Left ventricle myocardium superior (tissue), 1 donor: ENCODE measurements at places on chromosomes 4 and X.
A peak's percentile ranks its signal among the peaks of the same experiment; 100 is the strongest.

DNA sequence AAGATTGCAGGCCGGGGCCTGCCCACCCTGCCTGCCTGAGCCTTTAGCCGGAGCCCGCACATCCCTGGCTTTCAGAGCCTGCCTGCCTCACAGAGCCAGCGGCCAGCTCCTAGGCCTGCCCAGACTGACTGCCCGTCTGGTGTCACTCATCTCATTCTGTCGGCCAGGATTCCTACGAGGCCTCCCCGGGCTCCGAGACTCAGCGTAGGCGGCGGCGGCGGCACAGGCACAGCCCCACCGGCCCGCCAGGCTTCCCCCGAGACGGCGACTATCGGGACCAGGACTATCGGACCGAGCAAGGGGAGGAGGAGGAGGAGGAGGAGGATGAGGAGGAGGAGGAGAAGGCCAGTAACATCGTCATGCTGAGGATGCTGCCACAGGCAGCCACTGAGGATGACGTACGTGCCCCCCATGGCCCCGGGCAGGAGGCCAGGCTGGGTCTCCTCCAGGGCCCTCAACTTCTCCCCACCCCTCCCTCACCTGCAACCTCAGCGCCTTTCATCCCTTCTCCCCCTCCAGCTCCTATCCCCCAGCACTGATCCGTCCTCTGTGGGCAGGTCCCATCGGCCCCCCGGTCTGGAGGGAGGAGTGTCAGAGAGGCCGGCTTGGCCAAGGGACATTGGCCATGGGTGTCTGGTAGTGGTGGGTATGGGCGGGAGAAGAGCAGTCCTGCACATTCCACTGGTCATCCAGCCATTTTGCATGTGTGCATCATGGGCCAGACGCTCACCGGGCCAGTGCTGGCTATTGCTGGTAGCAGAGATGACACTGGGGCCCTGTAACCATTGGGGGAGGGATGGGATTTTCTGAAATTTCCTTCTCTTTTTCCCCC lies 22.6 kb upstream of the UBA1 start:
- no peak for DNase-seq

DNA sequence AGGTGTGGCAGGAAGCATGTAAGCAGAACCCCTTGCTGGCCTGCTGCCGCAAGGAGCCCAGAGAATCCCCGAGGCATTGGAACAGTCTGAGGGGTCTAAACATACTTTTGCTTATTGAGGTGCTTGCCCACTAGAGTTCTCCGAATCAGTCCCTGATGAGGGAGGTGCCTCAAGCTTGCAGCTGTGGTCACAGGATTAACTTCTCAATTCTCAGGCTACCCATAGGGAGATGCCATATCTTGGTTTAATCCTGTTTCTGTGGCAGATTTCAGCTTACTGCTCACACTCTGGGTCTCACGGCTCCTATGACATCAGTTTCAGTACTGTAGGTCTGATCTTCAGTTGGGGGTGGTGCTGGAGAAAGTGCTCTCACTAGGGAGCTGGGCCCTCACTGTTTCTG lies 39.9 kb downstream of the CCNG2 start:
- DNase-seq: no peak

DNA sequence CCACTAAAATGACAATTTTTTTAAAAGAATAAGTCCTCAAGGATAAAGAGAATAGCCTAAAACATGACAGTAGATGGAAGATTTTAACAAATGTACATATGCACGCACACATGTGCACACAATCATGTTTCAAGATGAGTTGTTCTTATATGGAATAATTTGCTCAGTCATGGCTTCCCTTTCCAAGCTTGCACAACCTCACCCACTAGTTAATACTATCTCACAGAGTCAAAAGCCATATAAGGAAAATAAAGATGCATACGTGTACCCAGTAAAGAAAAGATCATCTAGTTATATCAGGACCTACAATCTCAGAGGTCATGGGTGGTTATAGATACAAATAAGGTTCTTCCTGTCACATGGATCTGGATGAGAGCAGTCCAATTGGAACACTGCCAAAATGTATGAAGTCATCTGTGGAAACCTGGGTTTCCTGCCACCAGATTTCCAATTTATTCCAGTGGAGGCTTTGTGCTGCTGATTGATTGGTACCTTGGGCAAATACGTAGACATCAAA lies 56.1 kb downstream of the FAM13A start:
- DNase-seq: no peak

DNA sequence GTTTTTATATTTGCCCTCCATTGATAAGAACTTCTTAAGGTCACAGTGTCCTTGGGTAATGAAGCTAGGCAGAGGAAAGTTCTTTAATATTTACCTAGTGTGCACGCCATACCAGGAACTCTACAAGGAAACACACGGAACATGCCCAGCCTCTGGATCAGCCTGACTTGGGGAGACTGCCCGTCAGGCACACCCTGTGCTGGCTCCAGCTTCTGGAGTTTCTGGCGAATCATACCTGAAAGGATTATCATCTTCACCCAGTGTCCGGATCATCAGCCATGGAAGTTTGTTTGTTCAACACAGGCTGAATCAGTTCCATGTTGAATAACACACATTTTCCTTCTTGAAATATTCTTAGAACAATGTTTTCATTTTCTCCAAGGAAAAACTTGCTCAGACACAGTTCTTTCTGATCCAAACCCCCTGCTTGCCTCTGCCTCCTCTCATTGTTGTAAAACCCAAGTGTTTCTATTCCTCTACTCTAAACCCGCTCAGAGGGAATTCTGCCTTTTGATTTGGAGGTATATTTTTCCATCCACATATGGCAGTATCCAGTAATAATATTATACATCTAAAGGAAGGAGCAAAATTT lies 176.7 kb downstream of the SHROOM3 start:
- no peak for DNase-seq

- DNase-seq: no peak
Observed at GRCh38 chr4:12206091-12206490, 777.4 kb upstream of the HS3ST1 start.

DNA sequence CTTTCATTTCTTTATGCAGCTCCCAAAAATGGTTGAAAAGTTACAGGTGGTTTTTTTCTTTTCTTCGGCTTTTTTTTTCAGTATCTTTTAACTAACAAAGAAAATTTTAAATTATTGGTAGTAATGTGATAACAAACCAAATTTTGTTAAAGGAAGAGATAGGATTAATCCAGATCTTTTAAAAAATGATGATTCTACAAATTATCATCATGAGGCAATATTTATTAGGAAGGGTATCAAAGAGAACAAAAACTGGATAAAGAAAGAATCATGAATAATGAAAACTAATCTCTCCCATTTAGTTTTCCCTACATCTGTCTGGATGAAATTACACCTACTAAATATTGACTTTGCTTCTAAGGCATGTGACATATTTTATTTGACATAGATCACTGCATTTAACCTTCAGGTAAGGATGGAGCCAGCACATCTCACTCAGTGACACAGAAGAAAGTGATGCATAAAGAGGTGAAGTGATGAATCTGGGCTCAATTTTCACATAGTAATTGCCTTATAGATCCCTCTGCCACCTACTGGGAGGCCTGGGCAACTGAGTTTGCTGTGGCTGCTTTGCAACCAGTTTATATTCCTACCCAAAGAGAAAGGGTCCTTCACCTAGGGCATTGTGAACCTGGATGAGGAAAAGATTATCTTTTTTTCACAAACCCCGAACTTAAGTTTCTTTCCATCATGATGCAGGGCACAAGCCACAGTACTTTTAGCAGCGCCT lies 155.6 kb downstream of the HNRNPD start:
- no peak for DNase-seq

- no peak for DNase-seq
Observed at GRCh38 chrX:40877887-40878286, 142.5 kb upstream of the MED14 start.

- peak; percentile 77 for DNase-seq
Observed at GRCh38 chrX:74422576-74423288, 1.4 kb downstream of the SLC16A2 start.

DNA sequence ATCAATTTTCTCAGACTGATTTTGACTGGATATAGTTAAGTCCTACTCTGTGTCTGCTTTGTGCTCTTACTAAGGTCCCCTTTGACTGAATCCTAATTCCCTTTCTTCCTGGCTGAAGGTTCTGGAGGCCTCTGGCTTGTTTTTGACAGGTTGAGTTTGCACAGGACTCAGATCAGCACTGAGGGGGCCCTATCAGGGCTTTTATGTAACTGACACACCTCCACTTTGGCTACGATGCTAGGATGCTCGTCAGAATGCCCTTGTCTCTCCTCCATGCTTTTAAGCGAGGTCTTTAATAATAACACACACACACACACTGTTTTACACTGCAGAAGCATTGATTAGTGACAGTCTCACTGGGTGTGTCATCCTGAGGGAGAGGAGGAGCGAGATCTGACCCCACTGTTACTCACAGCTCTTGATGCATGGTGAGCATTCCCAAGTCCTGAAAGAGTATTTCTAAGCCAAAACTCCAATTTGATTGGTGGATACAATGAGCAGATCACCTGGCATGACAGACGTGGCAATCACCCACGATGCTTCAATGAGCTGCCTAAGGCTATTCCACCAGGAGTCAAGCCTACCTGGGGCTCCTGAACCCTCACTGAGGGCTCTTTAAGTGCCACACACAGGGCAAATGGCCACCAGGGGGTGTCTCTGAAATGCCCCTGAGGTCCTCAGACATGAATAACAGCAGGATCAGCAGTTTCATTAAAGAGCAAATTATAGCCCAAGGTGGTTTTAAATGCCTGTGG lies 130.4 kb upstream of the CPEB2 start:
- peak; percentile 39 for DNase-seq

- no peak for DNase-seq
Observed at GRCh38 chr4:62709618-62710252, 1509.6 kb downstream of the ADGRL3 start.

GRCh38 chrX:46589977-46590723 lies 16.6 kb downstream of the CHST7 start:
- DNase-seq: no peak

DNA sequence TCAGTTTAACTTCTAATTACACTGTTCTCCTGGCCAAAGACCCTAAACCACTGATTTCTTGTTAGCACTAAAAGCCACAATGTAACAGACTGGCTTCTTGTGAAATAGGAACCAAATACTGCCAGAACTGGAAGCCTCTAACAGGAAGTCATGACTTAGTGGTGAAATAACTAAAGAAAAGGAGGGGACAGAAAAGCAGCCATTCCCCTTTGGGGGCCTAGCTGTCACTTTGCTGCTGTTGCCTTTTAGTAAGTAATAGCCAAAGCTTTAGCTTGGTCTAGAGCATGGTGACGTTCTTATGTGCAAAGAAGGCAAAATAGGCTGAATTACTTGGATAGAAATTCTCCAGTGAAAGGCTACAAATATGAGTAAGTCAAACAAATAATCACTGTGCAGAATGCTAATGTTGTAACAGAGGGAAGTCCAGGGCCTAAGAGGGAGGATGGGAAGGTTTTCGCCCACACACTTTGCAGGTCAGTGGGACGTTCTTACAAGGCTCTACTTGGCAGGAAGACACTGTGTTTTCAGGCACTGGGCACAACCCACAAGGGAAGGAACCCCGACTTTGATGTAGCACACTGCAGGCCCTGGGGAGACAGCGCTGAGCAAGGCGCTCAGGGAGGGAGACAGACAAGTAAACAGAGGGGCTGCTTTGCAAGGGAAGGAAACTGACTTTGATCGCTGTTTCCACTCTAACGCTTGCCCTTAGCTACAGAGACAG lies 16.7 kb downstream of the GAB3 start:
- peak; percentile 39 for DNase-seq

GRCh38 chr4:31234901-31235300 lies 514.7 kb downstream of the PCDH7 start:
- no peak for DNase-seq

GRCh38 chr4:184899261-184900134 lies 73.7 kb upstream of the ACSL1 start:
- DNase-seq: peak; percentile 67

DNA sequence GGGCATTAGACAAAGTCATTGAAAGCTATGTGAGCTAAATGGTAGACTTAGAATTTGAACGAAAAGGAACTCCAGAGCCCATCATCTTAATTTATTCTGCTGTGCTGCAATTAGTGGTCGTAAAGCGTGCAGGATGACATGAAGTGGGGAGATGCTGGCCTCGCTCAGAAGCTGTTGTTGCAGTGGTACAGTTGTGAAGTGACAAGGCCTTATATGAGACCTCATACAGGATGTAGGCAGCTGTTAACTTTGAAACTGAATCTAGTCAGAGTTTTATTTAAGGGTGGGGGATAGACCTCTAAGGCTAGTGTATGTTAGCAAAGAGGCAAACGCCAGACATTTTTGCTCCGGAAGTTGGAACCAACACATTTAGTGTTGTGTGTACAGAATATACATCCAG lies 13.4 kb downstream of the KLF3 start:
- no peak for DNase-seq
